NCI-H2029 (cell line): ENCODE measurements at places on chromosomes 5 and 9.

- peak; percentile 51 for DNase-seq
These were observed 5.7 kb downstream of the TMC1 start for GRCh38 chr9:72526901-72527800.

- DNase-seq, result no peak
These were observed 55.6 kb downstream of the RXRA start for GRCh38 chr9:134381671-134382516.

DNA sequence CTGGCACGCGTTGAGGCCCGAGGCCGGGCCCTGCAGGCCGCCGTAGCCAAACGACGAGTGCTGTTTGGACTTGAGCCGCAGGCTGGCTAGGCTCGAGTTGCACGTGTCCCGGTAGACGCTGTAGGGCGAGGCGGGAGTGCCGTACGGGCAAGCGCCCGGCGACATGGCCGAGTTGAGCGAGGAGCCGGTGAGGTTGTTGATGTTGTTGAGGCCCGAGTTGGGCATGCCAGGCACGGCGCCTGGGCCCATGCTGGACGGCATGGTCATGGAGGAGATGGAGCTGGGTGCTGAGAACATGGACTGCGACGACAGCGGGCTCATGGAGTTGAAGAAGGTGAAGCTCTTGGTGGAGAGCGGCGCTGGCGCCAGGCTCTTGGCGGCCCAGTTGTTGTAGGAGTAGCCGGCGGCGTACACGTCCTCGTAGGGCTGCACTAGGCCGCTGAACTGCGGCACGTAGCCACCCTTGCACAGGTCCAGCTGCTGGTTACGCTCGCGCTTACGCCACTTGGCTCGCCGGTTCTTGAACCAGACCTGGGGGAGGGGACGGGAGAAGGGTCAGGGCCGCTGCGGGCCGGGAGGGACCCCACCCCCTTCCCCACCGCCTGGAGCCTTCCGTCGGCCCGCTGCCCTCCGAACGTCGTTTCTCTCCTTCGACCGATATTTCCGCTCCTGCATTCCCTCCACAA is 5.1 kb downstream of the PITX1 start:
- no peak for DNase-seq

GRCh38 chr5:142783601-142784341 is 13.6 kb downstream of the ARHGAP26 start:
- no peak for DNase-seq

DNA sequence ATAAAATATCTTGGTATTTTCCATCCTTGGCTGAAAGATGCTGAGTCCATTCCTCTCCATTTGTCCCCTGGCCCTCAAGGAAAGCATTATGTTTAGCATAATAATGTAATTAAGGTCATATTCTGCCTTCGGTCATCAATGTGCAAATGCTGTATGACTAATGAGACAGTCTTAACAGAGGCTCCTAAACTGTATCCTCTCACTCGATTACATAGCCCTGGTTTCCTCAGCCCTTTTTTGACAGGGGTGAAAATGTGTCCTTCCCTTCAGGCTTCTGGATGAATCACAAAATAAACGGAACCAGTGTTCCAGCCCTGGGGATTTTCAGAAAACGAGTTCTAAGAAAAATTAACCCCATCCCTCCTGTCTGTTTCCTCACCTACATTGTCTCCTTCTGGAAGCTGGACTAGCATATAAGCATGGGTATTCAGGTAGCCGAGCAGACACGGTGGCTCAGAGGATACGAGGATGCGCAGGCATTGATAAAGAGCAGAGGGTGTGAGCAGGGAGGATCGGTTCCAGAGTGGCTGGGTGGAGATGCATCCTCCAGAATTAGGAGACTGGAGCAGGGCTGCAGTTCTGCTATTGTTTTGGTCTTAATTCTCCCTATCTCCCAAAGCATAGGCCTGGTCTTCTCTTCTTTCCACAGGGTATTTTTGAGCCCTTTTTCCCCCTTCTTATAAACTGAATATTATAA is 742.9 kb downstream of the TLR4 start:
- no peak for DNase-seq

DNA sequence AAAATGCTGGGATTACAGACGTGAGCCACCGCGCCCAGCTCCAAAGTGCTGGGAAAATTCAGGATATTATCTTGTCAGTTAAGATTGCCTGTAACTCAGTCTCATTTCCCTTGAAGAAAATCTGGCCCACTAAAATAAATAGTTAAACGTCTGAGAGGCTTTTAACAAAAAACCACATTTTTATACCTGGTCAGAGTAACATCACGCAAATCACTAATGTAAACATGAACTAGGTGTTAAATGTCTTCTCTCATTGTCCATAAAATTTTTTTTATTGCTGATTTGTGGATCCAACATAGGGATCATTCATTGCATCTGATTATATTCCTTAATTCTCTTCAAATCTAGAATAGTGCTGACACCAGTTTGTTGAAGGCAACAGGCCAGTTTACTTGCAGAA is 22.3 kb downstream of the CNOT6 start:
- DNase-seq, result no peak

DNA sequence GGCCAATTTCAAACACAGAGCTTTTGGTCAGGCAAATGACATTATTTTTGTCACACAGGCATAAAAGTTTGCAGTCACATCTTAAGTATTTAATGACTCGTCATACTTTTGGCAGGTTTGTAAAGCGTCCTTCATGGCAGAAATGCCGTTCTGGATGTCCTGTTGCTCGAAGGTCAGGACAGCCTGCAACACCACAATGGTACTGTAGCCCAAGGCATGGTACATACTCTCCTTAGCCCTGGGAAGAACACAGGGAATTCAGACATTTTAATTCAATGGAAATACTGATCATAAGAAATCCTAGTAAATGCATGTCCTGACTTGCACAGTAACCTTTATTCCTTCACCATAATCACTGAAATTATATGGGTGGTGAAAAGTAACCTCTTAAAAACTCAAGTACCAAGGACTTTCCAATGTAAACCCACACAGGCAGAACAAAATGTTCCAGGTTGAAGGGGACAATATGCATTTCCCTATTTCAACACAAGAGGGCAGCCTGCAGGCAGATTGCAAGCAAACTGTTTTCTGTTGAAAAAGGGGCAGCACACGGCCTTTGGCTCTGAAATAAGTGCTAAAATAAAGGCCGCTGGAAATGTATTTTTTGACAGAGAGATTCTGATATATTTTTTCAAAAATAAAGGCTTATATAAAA is 95.7 kb downstream of the TTC39B start:
- no peak for DNase-seq

GRCh38 chr9:93183663-93184431 is at the start of gene WNK2:
WNK2 (plus strand) TSS chr9:93184139; CDS start chr9:93184930, 791 bp downstream.
- DNase-seq, result peak; percentile 37

DNA sequence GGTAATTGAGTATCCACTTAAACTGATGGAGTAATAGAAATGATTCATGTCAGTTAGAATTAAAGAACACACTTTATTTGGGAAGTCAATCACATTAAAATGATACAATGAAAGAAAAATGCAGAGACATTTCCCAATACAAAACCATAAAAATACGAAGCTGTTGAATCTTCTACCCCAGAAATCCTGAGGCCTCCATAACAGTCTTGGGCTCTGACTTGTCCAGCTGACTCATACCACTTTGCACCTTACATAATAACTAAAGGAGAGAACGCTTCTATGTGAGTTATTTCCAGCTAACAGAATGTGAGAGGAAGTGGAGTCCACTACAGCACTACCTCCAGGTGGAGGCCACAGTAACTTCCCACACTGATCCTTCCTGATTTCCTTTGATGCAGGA is 305.0 kb downstream of the MRPS30 start:
- DNase-seq, result no peak

- no peak for DNase-seq
These were observed 215.1 kb upstream of the DAPK1 start for GRCh38 chr9:87282538-87282937.

GRCh38 chr5:56638061-56638621 is 177.2 kb upstream of the MAP3K1 start:
- peak; percentile 79 for DNase-seq
